Neuronal stem cell (in vitro differentiated cells): ENCODE measurements at places on chromosomes 3 and 15.

DNA sequence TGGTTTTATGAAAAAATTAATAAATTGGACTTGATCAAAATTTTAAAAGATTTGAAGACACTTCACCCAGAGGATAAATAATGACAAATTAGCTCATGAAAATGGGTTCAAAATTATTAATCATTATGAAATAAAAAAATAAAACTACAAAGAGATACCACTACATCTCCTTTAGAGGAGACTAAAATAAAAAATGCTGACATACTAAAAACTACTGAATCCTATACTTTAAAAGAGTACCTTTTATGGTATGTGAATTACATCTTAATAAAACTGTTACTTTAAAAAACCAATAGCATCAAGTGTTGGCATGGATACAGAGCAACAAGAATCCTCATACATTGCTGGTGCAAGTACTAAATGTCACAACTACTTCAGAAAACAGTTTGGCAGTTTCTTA lies 46.0 kb upstream of the MYRIP start:
- no peak overlapping the region for H3K27ac ChIP-seq
- no peak overlapping the region for H3K4me3 ChIP-seq
- H3K36me3 ChIP-seq = no peaks in the 10 kb centered on the region
- no peaks in the 10 kb centered on the region for H3K4me1 ChIP-seq
- no peaks in the 10 kb centered on the region for H3K27me3 ChIP-seq
- no peak for DNase-seq

DNA sequence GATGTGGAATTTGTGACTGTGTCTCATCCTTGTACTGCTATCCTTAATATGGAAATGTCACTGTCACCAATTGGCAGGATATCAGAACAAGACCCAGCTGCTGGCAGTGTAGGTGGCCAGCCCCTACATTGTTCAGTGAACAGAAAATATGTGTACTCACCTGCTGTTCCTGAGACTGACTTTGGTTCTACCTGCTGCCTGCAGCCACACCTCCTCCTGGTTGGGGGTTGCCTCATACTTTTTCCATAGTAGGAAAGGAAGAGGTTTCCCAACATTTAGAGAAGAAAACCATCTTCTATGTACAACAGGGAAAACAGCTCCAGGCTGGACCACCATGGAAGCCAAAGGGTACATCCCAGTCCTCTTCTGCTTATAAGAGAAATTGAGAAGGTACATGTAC lies 35.9 kb downstream of the SLC12A1 start:
- no peaks in the 10 kb centered on the region for H3K36me3 ChIP-seq
- H3K4me3 ChIP-seq = no peak overlapping the region
- DNase-seq = no peak
- no peaks in the 10 kb centered on the region for H3K4me1 ChIP-seq

DNA sequence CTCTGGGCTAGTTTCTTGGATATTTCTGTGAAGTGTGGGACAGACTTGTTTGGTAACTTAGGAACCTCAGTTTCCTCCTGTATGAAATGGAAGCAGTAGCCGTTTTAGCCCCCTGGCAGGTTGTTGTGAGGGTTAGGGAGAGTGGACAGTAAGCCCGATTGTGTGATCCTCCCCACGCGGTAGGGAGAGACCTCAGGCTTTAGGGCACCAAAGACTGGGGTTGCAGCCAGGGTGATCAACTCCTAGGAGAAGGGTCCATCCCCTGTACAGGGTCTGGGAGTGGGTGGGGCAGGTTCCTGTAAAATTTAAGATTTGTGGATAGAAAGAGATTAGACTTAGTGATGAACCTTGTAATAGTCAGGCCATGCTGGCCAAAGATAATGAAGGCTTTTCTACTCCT lies 120.5 kb downstream of the SMAD6 start:
- no peak overlapping the region for H3K27ac ChIP-seq
- DNase-seq = no peak
- H3K4me3 ChIP-seq = no peak overlapping the region
- peaks cover 4% of the 10 kb centered on the region for H3K4me1 ChIP-seq
- peaks cover 13% of the 10 kb centered on the region for H3K27me3 ChIP-seq
- H3K36me3 ChIP-seq = no peaks in the 10 kb centered on the region

- H3K4me3 ChIP-seq = peak overlapping the region; percentile 69
- H3K36me3 ChIP-seq = peaks cover 19% of the 10 kb centered on the region
- no peaks in the 10 kb centered on the region for H3K27me3 ChIP-seq
- peak overlapping the region; percentile 98 for H3K27ac ChIP-seq
- no peak for DNase-seq
Observed at GRCh38 chr15:63042877-63043334, 359 bp downstream of the TPM1 start.

GRCh38 chr3:12815719-12816118 lies 19.2 kb downstream of the CAND2 start:
- H3K36me3 ChIP-seq = peaks cover 20% of the 10 kb centered on the region
- H3K4me1 ChIP-seq = no peaks in the 10 kb centered on the region
- H3K27me3 ChIP-seq = no peaks in the 10 kb centered on the region
- DNase-seq = no peak
- no peak overlapping the region for H3K27ac ChIP-seq
- no peak overlapping the region for H3K4me3 ChIP-seq

DNA sequence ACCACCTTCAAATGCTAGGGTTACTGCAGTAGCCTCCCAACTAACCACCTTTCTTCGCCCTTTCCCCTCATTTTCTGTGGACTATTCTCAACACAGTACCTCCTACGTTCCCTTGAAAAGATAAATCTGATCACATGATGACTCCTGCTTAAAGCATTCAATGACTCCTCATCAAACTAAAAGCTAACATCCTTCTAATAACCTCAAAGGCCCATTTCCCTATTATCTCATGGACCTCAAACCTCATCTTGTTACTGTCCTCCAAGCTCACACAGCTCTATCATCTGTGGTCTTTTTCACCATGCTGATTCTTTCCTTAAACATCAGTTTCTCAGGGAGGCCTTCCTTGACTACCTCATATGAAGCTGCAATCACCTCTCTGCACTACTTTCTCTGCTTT lies 29.6 kb downstream of the GADL1 start:
- no peak overlapping the region for H3K27ac ChIP-seq
- no peaks in the 10 kb centered on the region for H3K36me3 ChIP-seq
- H3K4me3 ChIP-seq = no peak overlapping the region
- H3K4me1 ChIP-seq = peaks cover 1% of the 10 kb centered on the region
- no peaks in the 10 kb centered on the region for H3K27me3 ChIP-seq

DNA sequence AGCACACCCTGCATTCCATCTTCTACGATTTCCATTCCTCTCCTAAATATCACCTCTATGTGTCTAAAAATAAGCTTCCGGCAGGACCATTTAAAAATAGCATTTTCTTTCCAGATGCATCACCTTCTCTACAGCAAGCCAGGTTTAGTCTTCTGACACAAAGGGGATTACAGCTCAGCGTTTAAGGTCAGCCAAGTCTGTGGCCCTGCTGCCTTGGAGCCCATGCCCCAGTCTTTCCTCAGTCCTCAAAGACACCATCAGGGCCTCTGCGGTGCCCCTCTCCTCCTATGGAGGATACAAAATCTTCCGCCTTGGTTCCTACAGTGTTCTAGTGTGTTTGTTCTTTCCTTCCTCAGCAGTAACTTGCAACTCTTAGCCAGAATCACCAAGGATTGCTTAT lies 3.8 kb downstream of the SELENOS start:
- peaks cover 74% of the 10 kb centered on the region for H3K36me3 ChIP-seq
- DNase-seq = no peak
- peaks cover 4% of the 10 kb centered on the region for H3K4me1 ChIP-seq
- no peak overlapping the region for H3K27ac ChIP-seq
- no peaks in the 10 kb centered on the region for H3K27me3 ChIP-seq

GRCh38 chr3:160395297-160395696 lies 3.7 kb downstream of the IFT80 start:
- no peak for DNase-seq
- no peaks in the 10 kb centered on the region for H3K36me3 ChIP-seq
- peaks cover 2% of the 10 kb centered on the region for H3K4me1 ChIP-seq
- peak overlapping the region; percentile 49 for H3K27ac ChIP-seq
- no peaks in the 10 kb centered on the region for H3K27me3 ChIP-seq

- no peak overlapping the region for H3K27ac ChIP-seq
- H3K36me3 ChIP-seq = no peaks in the 10 kb centered on the region
- no peak overlapping the region for H3K4me3 ChIP-seq
- no peak for DNase-seq
- no peaks in the 10 kb centered on the region for H3K27me3 ChIP-seq
Observed at GRCh38 chr3:45992133-45992729, 3.4 kb downstream of the FYCO1 start.

DNA sequence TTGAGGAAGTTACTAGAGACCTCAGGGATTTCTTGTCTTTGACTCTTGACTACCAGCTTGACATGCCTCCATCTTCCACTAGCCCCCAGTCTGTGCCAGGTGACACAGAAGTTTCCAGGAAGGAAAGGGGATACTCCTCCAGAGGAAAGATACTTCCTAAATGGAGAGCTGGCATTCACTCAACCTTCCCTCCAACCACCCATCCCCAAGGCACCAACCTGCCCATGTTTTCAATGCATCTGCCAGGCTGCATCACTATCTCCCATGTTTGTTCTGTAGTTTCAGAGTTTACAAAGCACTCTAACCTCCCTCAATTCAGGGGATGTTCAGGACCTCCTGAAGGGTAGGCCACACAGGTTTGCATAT lies 198.4 kb upstream of the LPP start:
- no peak for DNase-seq
- no peak overlapping the region for H3K27ac ChIP-seq
- no peaks in the 10 kb centered on the region for H3K27me3 ChIP-seq
- H3K36me3 ChIP-seq = no peaks in the 10 kb centered on the region
- no peak overlapping the region for H3K4me3 ChIP-seq

- H3K36me3 ChIP-seq = no peaks in the 10 kb centered on the region
- H3K27ac ChIP-seq = no peak overlapping the region
- H3K27me3 ChIP-seq = no peaks in the 10 kb centered on the region
- H3K4me1 ChIP-seq = peaks cover 1% of the 10 kb centered on the region
- H3K4me3 ChIP-seq = no peak overlapping the region
- DNase-seq = no peak
Observed at GRCh38 chr3:150146991-150147761, 176.5 kb upstream of the PFN2 start.
